ENCODE measurements at places on chromosomes 7 and 10.

DNA sequence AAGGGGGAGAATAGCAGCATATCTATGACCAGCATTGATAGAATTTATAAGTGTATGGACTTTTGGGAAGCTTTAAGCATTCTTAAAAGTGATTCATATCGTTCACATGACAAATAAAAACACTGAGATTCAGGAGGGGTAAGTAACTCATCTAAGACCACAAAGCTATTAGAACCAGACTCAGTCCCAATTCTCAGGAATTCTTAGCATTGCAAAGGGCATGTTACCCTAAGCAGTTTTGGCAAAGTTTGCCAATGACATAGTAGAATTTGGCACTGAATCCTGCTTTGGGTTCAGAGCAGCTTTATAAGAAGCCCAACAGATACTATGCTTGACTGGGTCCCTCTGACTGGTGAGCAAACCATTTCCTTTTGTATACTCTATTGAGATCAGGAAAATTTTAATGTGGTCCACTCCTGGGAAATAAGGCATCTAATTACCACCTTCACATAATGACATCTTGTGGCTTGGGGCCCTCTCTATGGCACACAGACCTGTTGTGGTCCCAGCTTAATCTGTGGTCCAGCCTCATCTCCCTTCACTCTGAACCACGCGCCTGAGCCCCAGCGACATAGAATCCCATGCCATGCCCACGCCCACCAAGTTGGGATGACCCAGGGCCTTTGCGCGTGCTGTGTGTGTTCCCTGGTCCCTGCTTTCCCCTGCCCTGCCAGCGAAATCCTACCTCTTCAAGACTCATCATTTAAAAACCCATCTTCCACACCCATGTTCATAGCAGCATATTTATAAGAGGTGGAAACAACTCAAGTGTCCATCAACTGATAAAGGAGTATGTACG, 37.5 kb upstream of the DOCK1 start:
- DNase-seq: no peak

- DNase-seq: no peak
Measured at GRCh38 chr7:4575254-4575653, 106.8 kb upstream of the FOXK1 start.

GRCh38 chr7:111255576-111255975, 164.6 kb downstream of the LRRN3 start:
- no peak for DNase-seq

DNA sequence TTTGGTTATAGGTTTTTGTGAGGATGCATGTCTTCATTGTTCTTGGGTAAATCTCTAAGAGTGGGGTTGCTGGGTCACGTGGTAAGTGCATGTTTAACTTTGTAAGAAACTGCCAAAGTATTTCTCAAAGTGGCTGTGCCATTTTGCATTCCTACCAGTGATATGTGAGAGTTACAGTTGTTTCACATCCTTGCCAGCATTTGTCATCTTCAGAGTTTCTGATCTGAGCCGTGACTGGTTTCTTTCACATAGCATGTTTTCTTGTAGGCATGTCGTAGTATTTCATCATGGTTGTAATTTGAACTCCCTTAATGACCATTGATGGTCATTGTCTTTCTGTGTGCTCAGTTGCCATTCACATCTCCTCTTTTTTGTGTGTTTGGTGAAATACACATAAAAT, 286.0 kb downstream of the RNLS start:
- no peak for DNase-seq

- DNase-seq: no peak
Measured at GRCh38 chr10:1687190-1687589, 50.1 kb downstream of the ADARB2 start.

DNA sequence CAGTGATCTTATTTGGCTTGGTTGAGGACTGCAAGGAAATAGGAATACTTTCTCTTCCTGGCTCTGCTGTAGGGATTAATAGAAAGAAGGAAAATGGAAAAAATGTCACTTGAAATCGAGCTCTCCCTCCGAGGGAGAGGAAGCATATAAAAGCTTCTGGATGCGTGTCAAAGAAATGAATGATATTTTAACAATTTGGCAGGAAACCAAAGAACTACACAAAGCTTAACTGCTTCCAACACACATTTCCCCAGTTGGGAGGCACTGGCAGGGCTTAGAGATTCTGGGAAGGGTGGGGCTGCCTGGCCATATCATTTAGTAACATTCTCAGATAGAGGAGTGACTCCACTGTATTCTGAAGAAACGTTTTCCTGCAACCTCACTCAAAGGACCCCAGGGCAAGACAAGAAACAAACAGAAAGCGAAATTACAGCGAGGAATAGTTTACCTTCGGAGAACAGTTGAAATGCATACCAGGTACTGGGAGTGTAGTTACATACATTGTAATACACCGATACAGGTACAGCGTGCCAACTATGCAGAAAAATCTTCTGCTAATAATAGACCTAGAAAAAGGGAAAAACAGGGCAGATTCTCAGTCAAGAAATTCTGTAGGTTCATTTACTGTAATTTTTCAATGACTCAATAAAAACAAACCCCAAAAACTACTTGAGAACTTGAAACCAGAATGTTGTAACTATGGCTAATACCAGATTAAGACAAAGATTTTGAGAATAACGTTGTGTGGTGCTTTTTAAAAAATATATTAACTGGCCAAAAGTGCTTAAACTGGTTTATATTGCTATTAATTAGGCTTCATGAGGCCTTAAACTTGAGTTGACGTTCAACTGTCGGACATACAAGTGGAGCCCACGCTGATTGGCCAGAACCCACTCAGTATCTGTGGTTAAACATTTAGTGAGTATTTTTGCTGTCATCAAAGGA, 75.7 kb upstream of the ASAH2 start:
- no peak for DNase-seq

GRCh38 chr7:129421717-129422250, 12.4 kb upstream of the STRIP2 start:
- no peak for DNase-seq

DNA sequence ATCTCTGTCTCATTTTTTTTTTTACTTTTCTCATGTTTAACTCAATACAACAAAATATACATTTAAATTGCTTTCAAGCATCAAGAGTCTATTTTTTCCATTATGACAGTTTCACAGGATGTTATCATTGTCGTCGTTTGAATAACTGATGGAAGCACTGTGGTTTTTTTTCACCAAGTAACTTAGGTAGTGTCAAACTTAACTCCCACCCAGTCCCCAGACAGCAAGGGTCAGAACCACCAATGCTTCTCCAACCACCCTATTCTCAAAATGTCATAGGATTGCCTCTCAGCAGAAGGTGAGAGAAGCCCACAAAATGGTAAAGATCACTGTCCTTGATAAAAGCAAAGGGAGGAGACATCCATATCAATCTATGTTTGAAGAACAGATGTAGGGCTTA, 339.4 kb downstream of the SFMBT2 start:
- no peak for DNase-seq

GRCh38 chr10:76115131-76115470, 683.7 kb downstream of the LRMDA start:
- no peak for DNase-seq
